ENCODE measurements at places on chromosomes 4 and X. TPM values are rescaled to one million over a fixed set of nuclear protein-coding genes. Genes with fewer than 3 reads are reported as not detected.
A peak's percentile ranks its signal among the peaks of the same experiment; 100 is the strongest.

Gene MAGEA4
- not detected for total RNA-seq

DNA sequence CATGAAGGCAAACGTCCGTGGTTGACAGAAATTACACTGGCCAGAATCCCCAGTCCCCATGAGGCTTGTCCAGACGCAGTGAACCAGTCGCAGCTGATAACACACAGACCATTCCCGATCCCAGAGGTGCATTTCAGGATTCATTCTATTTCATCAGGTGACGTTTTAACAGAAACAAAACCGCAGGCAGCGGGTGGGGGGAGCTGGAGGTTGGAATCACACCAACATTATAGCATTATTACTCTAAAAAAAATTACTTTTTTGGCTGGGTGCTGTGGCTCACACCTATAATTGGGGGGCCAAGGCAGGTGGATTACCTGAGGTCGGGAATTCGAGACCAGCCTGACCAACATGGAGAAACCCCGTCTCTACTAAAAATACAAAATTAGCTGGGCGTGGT, 25.2 kb downstream of the NOP14 start:
- no peak for DNase-seq
- no peaks in the 10 kb centered on the region for H3K27me3 ChIP-seq
- no peak overlapping the region for H3K27ac ChIP-seq
- H3K4me3 ChIP-seq, result no peak overlapping the region

- H3K4me3 ChIP-seq, result peak overlapping the region; percentile 97
- H3K36me3 ChIP-seq, result no peaks in the 10 kb centered on the region
- peak overlapping the region; percentile 98 for H3K27ac ChIP-seq
- DNase-seq, result no peak
These were observed 712 bp downstream of the STX18 start for GRCh38 chr4:4541040-4541631.

GRCh38 chr4:39025552-39026085, 6.6 kb downstream of the TMEM156 start:
- H3K36me3 ChIP-seq, result no peaks in the 10 kb centered on the region
- no peak for DNase-seq
- H3K27me3 ChIP-seq, result no peaks in the 10 kb centered on the region
- H3K4me1 ChIP-seq, result no peaks in the 10 kb centered on the region
- no peak overlapping the region for H3K27ac ChIP-seq

GRCh38 chr4:59960143-59960542, 1240.0 kb upstream of the ADGRL3 start:
- H3K27ac ChIP-seq, result no peak overlapping the region
- no peaks in the 10 kb centered on the region for H3K27me3 ChIP-seq
- no peaks in the 10 kb centered on the region for H3K4me1 ChIP-seq
- H3K36me3 ChIP-seq, result no peaks in the 10 kb centered on the region
- DNase-seq, result no peak
- no peak overlapping the region for H3K4me3 ChIP-seq

- peaks cover 32% of the 10 kb centered on the region for H3K4me1 ChIP-seq
- H3K27ac ChIP-seq, result peak overlapping the region; percentile 38
- no peak for DNase-seq
These were observed 3.0 kb downstream of the RBPJ start for GRCh38 chr4:26323821-26324220.

DNA sequence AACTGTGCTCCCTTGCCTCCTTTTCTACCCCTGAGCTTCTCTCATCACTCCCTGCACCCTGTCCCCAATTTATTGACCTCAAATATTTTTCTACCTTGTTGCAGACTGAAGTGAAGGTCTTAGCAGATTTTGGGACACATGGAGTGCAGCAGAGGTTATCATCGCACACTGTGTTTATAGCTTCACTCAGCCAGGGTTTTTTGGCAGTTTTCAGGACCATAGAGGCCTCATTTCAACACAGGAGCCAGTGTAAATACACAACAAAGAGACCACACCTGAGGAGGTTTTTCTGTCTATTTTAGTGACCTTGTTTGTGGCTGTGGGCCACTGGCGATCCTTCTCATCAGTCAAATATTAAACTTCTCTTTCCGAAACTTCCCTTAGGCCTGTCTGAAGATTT, 457.1 kb downstream of the SPRY1 start:
- H3K36me3 ChIP-seq, result no peaks in the 10 kb centered on the region
- DNase-seq, result no peak
- no peak overlapping the region for H3K4me3 ChIP-seq

- H3K4me1 ChIP-seq, result peaks cover 46% of the 10 kb centered on the region
- peaks cover 1% of the 10 kb centered on the region for H3K36me3 ChIP-seq
- no peaks in the 10 kb centered on the region for H3K27me3 ChIP-seq
- H3K4me3 ChIP-seq, result no peak overlapping the region
- DNase-seq, result no peak
- peak overlapping the region; percentile 26 for H3K27ac ChIP-seq
These were observed 15.8 kb downstream of the DCUN1D4 start for GRCh38 chr4:51858605-51859202.

GRCh38 chrX:65706041-65706828, 38.8 kb downstream of the MSN start:
- peaks cover 1% of the 10 kb centered on the region for H3K36me3 ChIP-seq
- H3K27me3 ChIP-seq, result no peaks in the 10 kb centered on the region
- H3K4me3 ChIP-seq, result no peak overlapping the region

DNA sequence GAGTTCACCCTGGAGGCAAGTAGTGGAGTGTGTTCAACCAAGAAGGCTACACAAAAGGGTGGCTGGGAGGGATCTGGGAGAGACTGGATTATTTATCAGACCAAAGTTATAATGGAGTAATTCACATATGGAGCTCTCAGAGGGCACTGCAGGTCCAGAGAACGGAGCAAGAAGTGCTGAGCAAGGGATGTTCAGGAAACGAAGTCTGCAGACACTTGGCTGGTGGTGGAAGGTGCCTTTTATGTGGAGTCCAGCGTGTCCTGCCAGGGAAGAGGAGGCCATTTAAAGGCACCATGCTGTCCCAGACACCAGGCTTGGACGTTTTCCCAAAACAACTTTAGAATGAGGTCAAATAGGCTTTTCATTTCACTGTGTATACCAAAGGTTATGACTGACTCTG, 130.1 kb downstream of the CEP135 start:
- peaks cover 29% of the 10 kb centered on the region for H3K4me1 ChIP-seq
- H3K36me3 ChIP-seq, result peaks cover 9% of the 10 kb centered on the region
- no peak for DNase-seq
- H3K27me3 ChIP-seq, result no peaks in the 10 kb centered on the region

DNA sequence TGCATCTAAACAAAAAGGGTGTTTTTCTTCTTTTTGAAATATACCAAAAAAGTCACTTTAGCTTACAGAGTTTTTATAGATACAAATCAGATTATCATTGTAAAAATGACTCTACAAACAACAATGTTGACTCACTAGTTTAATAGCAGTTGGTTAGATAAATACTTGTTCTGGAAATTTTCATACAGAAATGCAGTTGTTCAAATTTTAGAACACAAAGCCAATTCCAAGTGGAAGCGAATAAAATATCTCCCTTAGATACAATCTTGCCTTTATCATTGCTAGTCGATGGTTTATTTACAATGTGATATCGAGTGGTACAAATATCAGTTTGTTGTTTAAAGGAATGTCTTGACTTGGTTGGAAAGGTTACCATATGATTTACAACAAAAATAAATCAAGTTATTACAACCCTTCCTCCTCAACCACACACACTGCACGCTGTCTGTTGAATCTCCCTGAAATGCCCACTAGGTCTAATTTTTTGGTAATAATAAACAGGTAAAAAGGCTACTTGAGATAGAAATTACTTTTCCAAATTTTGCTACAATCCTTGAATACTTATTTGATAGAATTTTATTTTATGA, 114.8 kb downstream of the CDS1 start:
- H3K27ac ChIP-seq, result no peak overlapping the region
- H3K36me3 ChIP-seq, result peaks cover 40% of the 10 kb centered on the region

GRCh38 chr4:159564615-159565014, 461.7 kb downstream of the RAPGEF2 start:
- DNase-seq, result no peak
- no peaks in the 10 kb centered on the region for H3K36me3 ChIP-seq
- no peak overlapping the region for H3K4me3 ChIP-seq
- H3K27me3 ChIP-seq, result no peaks in the 10 kb centered on the region
- no peaks in the 10 kb centered on the region for H3K4me1 ChIP-seq

- no peaks in the 10 kb centered on the region for H3K27me3 ChIP-seq
- no peak for DNase-seq
- peaks cover 1% of the 10 kb centered on the region for H3K4me1 ChIP-seq
- H3K36me3 ChIP-seq, result no peaks in the 10 kb centered on the region
These were observed 89.9 kb downstream of the FTHL17 start for GRCh38 chrX:30981968-30982367.

GRCh38 chrX:4844376-4844775, 1130.9 kb upstream of the PRKX start:
- H3K27me3 ChIP-seq, result no peaks in the 10 kb centered on the region
- no peaks in the 10 kb centered on the region for H3K36me3 ChIP-seq
- H3K4me3 ChIP-seq, result no peak overlapping the region
- no peak for DNase-seq
- peak overlapping the region; percentile 22 for H3K27ac ChIP-seq

GRCh38 chr4:144709159-144709558, 63.2 kb downstream of the HHIP start:
- peaks cover 6% of the 10 kb centered on the region for H3K4me1 ChIP-seq
- no peak overlapping the region for H3K4me3 ChIP-seq
- no peak for DNase-seq
- no peaks in the 10 kb centered on the region for H3K36me3 ChIP-seq
- peak overlapping the region; percentile 24 for H3K27ac ChIP-seq

- no peak for DNase-seq
- H3K4me3 ChIP-seq, result no peak overlapping the region
- no peak overlapping the region for H3K27ac ChIP-seq
- H3K36me3 ChIP-seq, result peaks cover 42% of the 10 kb centered on the region
These were observed 9.3 kb upstream of the ARL9 start for GRCh38 chr4:56496241-56496640.
